ENCODE measurements at places on chromosomes 1 and 21. TPM values are rescaled to one million over a fixed set of nuclear protein-coding genes. Genes with fewer than 3 reads are reported as not detected.

Gene CPTP
- 9.9 TPM for total RNA-seq

Gene NRDC
- total RNA-seq, result 149 TPM

Gene DMRTA2
- not detected for total RNA-seq

Gene MTR
- total RNA-seq, result 57.3 TPM

Gene CD1D
- not detected for total RNA-seq

Gene CD5L
- total RNA-seq, result not detected

DNA sequence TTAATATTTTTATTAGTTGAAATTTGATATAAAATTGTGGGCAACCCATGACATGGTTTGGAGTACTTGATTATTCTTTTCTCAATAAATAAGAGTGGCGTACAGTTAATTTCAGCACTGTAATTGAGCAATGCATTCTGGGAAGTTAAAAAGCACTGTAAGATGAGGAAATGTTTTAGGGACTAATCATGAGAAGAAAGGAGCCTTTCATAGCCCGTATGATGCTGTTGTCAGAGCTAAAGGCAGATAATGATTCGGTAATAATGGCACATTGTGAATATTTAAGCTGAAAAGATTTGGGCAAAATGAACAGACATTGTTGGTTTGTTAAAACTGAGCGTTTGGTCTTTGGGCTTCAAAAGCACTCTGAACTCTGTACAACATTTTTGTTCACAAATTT is 139.3 kb downstream of the NFIA start:
- no peak overlapping the region for H3K4me3 ChIP-seq
- H3K27me3 ChIP-seq, result no peaks in the 10 kb centered on the region
- H3K27ac ChIP-seq, result no peak overlapping the region
- no peaks in the 10 kb centered on the region for H3K36me3 ChIP-seq
- no peak for DNase-seq

DNA sequence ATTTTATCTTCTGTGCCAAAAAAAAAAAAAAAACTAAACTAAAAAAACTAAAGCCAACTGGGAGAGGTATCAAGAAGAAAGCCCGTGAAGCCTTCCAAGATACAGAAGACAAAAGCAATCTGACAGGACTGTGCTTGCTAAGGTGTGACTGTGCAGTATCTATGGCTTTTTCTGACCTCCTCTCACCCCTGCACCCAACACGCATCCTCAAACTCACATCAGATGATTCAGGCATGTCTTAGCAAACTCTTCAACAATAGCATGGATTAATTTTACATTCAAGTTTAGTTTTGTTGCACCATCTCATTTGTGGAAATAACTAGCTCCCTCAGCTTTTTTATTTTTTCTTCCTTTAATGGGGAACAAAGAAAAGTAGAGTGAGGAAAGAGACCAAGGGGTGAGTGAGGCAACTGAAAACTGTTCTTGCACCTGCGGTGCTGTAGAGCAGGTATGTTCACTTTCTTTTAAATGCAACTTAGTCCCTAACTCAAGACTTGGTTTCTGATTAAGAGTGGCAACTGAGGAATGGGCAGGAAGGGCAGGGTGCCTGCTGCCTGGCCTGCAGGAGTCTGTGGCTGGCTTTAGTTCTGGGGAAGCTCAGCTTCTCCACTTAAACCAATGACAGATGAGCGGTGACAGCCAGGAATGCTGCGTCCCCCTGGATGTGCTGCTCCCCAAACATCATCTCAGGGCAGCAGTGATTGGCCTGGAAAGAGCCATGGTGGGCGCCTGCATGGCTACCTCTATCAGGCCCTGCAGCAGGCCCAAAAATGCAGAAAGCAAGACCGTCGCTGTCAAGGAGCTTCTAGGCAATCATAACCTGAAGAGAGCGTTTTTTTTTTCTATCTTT is 71.3 kb upstream of the LRRC8B start:
- no peak overlapping the region for H3K4me3 ChIP-seq
- no peaks in the 10 kb centered on the region for H3K36me3 ChIP-seq
- H3K27me3 ChIP-seq, result peaks cover 26% of the 10 kb centered on the region
- no peak overlapping the region for H3K27ac ChIP-seq
- H3K4me1 ChIP-seq, result peaks cover 32% of the 10 kb centered on the region

DNA sequence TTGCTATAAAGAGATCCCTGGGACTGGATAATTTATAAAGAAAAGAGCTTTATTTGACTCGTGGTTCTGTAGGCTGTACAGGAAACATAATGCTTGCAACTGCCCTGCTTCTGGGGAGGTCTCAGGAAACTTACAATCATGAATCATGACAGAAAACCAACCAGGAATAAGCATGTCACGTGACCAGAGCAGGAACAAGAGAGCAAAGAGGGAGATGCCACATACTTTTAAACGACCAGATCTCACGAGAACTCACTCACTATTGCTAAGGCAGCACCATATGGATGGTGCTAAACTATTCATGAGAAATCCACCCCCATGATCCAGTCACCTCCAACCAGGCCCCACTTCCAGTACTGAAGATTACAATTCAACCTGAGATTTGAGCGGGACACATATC is 49.8 kb upstream of the RCC1 start:
- H3K27me3 ChIP-seq, result no peaks in the 10 kb centered on the region
- H3K4me3 ChIP-seq, result no peak overlapping the region
- DNase-seq, result peak; percentile 31
- peaks cover 10% of the 10 kb centered on the region for H3K36me3 ChIP-seq
- H3K4me1 ChIP-seq, result peaks cover 13% of the 10 kb centered on the region

DNA sequence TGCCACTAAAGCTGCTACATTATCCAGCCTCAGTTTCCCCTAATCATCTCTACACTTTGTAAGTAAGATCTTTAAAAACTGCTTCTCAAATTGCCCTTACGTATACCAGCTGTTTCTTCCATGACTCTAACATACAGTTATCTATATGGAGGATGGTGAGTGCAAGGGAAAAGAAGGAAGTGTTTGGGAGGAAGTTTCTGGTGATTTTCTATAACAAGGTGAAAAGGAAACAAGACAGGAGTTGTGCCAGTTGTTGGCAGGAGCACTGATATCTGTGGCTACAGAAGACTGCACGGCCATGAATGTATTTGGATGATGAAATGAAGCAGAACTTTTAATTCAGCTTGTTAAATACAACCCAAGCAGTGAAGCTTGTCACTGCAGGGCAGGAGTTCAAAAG is 32.3 kb upstream of the NHLH2 start:
- H3K36me3 ChIP-seq, result no peaks in the 10 kb centered on the region
- no peak overlapping the region for H3K27ac ChIP-seq
- no peak overlapping the region for H3K4me3 ChIP-seq
- peaks cover 21% of the 10 kb centered on the region for H3K27me3 ChIP-seq
- no peak for DNase-seq
- no peaks in the 10 kb centered on the region for H3K4me1 ChIP-seq

DNA sequence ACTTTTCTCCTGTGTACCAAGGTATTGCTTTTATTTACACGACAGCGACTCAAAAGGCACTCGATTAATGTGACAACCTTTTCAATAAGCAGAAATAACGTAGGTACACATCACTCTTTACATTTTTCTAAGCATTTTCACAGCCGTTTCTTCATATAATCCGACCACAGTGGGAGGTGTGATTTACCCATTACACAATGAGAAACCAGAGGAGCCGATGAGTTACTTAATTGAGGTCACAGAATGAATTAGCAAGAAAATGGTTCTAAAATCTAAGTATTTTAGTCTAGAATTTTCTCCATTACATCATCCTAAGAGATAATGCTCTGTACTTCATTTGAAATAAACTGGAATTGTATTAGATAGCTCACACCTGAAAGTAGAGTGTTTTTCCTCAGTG is 71.5 kb downstream of the UMODL1 start:
- no peak overlapping the region for H3K4me3 ChIP-seq
- peaks cover 10% of the 10 kb centered on the region for H3K4me1 ChIP-seq
- H3K36me3 ChIP-seq, result no peaks in the 10 kb centered on the region

GRCh38 chr1:47067097-47067594 is at the start of gene CYP4Z1:
CYP4Z1 (plus strand) TSS chr1:47067231; CDS start chr1:47067491, 260 bp downstream.
- no peak for DNase-seq
- no peak within 1 kb of the TSS for H3K27ac ChIP-seq
- no peaks in the 10 kb centered on the region for H3K4me1 ChIP-seq
- H3K4me3 ChIP-seq, result no peak within 1 kb of the TSS

GRCh38 chr1:182054698-182055326 is 6.7 kb downstream of the ZNF648 start:
- H3K27me3 ChIP-seq, result peaks cover 28% of the 10 kb centered on the region
- no peaks in the 10 kb centered on the region for H3K36me3 ChIP-seq
- H3K27ac ChIP-seq, result no peak overlapping the region
- no peak overlapping the region for H3K4me3 ChIP-seq

GRCh38 chr1:151858886-151859665 is 5.6 kb upstream of the THEM5 start:
- no peaks in the 10 kb centered on the region for H3K27me3 ChIP-seq
- no peaks in the 10 kb centered on the region for H3K4me1 ChIP-seq
- no peak overlapping the region for H3K27ac ChIP-seq
- no peak for DNase-seq
- no peak overlapping the region for H3K4me3 ChIP-seq

DNA sequence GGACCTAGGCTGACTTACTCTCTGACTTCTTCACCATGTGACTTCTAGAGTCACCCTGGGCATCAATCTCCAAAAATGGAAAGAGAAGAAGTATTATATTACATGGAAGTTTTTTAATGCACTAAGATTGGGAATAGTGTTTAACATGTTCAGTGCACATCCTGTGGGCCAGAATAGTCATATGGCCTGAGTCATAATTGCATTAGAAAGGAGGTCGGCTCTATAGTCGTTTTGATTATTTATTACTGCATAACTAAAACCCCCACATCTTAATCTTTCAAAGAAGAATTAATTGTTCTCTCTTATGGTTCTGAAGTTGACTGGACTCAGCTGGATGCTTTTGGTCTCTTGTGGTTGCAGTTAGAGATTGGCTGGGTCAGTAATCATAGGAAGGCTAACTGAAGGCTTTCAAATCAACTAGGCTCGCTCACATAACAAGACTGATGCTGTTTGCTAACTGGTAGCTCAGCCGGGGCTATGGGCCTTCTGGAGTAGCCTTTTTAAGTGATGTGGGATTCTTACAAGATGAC is 810.6 kb upstream of the ADGRL4 start:
- no peak for DNase-seq
- H3K27me3 ChIP-seq, result no peaks in the 10 kb centered on the region
- H3K4me3 ChIP-seq, result no peak overlapping the region
- no peak overlapping the region for H3K27ac ChIP-seq

DNA sequence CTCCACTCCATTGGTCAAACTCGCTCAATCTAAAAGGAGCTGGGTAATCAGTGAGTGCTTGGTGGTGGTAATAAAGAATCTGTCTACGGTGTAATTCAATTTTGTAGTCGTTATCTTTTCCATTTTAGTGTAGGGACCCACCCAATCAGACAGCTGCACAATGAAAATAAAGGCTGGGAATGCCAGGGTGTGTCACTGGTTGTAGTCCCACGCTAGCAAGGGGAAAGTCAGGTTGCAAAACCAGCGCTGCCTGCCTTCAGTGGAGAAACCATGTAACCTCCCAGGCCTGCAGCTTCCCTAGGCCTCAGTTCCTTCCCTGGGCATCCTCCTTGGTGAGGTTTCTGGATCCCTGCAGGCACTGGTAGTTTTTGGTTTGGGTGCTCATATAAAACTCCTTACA is 49.4 kb upstream of the PPP2R5A start:
- H3K4me3 ChIP-seq, result no peak overlapping the region
- peaks cover 35% of the 10 kb centered on the region for H3K4me1 ChIP-seq
- H3K27me3 ChIP-seq, result no peaks in the 10 kb centered on the region
- no peaks in the 10 kb centered on the region for H3K36me3 ChIP-seq
- no peak for DNase-seq

- no peaks in the 10 kb centered on the region for H3K27me3 ChIP-seq
- peak; percentile 53 for DNase-seq
- peaks cover 52% of the 10 kb centered on the region for H3K36me3 ChIP-seq
- H3K27ac ChIP-seq, result peak overlapping the region; percentile 59
- peaks cover 26% of the 10 kb centered on the region for H3K4me1 ChIP-seq
Observed at GRCh38 chr21:33434770-33435360, 31.7 kb downstream of the IFNGR2 start.

- H3K27ac ChIP-seq, result no peak overlapping the region
- DNase-seq, result no peak
- no peaks in the 10 kb centered on the region for H3K36me3 ChIP-seq
- H3K27me3 ChIP-seq, result peaks cover 4% of the 10 kb centered on the region
- H3K4me3 ChIP-seq, result no peak overlapping the region
- peaks cover 3% of the 10 kb centered on the region for H3K4me1 ChIP-seq
Observed at GRCh38 chr1:245654460-245655050, 499.8 kb downstream of the KIF26B start.

DNA sequence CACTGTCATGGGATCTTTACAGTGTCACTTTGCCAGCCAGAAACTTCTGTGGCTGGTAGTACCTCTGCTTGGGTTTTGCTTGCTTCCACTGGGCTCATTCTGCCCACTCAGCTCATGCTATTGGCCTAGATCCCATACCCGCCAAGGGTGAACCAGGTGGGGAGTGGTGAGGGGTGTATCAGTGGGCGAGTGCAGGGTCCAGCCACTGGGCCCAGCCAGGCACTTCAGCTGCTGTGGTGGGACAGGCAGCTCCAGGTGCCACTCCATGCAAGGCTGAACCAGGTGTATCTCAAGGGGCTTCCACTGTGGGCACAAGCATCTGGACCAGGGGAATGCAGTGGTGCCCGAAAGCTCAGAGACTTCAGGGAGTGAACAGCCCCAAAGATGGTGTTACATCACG is 398.2 kb downstream of the NCAM2 start:
- H3K36me3 ChIP-seq, result no peaks in the 10 kb centered on the region
- no peaks in the 10 kb centered on the region for H3K4me1 ChIP-seq
- no peaks in the 10 kb centered on the region for H3K27me3 ChIP-seq
- no peak overlapping the region for H3K27ac ChIP-seq
- no peak for DNase-seq

DNA sequence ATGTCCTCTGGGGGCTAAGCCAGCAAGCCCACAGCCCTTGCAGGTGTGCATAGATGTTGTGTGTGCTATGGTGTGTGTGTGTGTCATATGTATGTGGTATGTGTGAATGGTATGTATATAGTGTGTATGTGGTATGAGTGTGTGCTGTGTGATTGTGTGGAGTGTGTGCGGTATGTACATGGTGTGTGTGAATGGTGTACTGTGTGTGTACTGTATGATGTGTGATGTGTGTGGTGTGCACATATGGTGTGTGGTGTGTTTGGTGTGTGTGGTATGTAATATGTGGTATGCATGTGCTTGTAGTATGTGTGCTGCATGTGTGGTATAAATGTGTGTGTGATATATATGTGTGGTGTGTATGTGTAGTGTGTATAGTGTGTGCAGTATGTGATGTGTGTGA is 107.0 kb downstream of the CAPN8 start:
- no peaks in the 10 kb centered on the region for H3K4me1 ChIP-seq
- H3K27me3 ChIP-seq, result no peaks in the 10 kb centered on the region
- H3K27ac ChIP-seq, result no peak overlapping the region

- no peaks in the 10 kb centered on the region for H3K27me3 ChIP-seq
- DNase-seq, result no peak
- no peak overlapping the region for H3K4me3 ChIP-seq
- H3K27ac ChIP-seq, result no peak overlapping the region
- H3K36me3 ChIP-seq, result no peaks in the 10 kb centered on the region
Observed at GRCh38 chr1:69312055-69312732, 255.5 kb upstream of the LRRC7 start.

- H3K36me3 ChIP-seq, result no peaks in the 10 kb centered on the region
- H3K27me3 ChIP-seq, result no peaks in the 10 kb centered on the region
Observed at GRCh38 chr1:79124756-79125155, 118.2 kb upstream of the ADGRL4 start.

Measured in activated CD4-positive, alpha-beta T cell treated with anti-CD3 and anti-CD28 coated beads for 36 hours (primary cell).